ENCODE measurements at places on chromosomes 1 and 21.

DNA sequence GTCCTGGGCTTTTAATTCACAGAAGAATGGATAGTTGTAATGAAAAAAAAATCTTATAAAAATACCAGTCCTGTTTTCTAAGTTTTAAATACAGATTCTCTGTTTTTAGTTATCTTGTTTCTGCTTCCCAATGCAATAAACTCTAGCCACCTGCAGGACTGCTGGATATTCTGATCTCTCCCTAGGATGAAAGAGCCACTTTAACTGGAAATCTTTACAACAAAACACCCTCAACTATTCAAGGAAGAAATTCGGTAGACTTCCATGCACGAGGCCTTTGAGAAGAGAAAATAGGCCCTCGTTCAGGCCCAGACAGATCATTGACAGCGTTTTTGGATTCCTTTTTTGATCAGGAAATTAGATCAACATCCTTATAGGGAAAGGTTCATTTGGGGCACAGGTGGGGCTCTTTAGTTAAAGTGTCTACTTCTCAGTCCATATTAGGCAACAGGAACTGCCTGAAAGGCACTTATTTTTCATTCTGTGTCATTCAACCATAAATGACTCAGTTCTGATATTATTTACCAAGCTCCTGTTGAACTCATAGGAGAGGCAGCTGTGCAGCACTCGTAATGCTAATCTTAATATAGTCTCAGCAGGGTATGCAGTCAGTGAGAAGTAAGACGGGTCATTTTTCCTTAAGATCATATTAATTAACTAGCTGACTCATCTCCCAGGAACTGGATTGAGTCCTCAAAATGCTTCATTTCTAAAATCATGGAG, 71.1 kb upstream of the ERRFI1 start:
- DNase-seq = peak; percentile 57

DNA sequence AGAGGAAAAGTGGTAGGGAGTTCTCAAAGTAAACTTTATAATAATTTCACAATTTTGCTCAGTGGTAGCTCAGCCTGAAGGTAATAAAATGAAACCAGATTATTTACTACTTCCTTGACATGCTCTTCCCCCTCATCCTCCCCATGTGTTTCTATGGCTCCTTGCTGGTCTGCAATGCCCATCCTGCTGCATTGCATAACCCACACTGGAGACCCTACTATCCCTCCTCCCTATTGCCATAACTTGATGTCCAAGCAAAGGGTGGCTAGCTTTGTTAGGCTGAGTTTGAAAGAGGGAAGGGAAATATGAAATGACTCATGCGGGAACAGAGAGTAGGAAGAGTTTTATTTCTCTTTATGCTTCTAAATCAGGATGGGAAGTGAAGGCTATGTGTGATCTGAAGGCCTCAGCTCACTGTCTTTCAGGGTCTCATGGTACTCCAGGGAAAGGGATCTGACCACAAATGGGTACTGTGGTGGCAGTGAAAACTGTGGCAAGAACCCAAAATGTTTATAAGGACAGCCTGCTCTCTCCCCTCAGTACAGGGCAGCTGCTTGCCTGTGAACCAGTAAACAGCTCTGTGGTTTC, 36.4 kb upstream of the HSD17B7 start:
- no peak for DNase-seq

GRCh38 chr1:164611754-164612642, 53.0 kb downstream of the PBX1 start:
- DNase-seq = no peak

DNA sequence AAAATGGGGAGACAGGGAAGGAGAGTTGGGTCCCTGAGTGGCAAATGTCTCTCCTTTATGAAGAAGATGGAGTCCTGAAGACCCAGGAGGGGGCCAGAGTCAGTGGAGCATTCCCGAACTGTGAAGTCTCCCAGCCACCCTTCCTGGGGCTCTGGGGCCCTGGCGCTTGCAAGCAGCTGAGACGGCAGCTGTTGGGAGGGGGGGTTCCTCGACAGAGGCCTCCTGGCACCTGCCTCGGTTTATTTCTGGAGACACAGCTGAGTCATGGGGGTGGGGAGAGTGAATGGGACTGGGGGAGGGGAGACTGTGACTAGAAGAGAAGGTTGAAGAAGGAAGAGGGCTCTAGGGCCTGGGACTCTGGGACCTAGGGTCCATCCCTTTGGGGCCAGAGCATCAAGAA, 14.0 kb downstream of the NES start:
- peak; percentile 61 for DNase-seq

DNA sequence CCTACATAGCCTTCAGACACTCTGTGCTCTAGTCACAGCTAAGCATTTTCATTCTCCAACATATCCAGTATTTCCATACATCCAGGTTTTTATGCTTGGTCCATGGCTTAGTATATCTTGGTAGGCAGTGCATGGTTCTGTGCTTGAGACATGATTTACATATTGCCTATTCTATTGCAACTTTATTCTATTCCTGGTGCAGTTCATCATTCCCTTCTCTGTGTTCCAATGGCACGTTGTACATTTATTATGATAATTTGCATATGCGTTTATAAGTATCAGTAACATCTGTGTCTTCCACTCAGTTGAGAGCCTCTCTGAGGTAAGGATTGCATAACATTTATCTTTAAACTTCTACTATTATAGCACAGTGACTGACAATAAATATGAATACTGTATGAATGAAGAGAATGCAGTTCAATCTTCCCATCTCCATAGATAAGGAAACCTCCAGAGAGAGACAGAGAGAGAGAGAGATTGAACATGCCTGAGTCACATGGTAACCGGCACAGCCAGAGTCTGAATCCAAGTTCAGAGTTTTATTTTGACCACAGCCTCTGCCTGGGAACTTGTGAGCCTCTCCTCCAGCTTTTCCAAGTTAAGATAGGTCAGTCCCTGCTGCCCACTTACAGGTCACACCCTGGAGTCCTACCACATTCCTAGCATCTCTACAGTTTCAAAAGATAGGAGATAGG, 41.5 kb downstream of the PLPPR5 start:
- DNase-seq = no peak

DNA sequence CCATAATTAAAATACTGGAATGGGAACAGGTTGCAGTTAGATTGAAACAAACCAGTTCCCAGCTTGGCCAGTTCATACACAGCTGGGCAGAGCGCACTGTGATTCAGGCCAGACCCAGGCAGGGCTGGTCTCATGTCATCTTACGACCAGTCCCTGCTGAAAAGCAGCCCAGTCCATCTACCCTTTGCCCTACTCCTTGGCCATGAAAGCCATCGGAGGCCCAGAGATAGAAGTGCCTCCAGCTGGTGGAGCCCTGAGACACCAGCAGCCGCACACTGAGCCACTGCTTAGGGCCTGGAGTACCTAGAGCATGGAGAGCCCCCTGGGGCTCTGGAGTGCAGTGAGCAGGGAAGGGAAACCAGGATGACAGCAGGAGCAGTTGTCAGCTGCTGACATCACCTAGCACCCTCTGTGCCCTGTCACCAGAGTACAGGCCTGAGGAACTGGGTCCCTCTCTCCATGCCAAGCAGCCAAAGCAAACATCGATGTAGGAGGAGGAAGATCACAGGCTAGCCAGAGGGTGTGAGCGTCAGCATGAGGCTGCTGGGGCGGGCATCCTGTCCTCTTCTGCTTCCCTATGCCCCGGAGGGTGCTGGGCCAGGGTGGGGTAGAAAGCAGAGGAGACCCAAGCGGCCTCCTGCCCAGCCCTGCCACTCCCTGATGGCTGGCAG, 34.2 kb upstream of the TMEM125 start:
- DNase-seq = no peak

DNA sequence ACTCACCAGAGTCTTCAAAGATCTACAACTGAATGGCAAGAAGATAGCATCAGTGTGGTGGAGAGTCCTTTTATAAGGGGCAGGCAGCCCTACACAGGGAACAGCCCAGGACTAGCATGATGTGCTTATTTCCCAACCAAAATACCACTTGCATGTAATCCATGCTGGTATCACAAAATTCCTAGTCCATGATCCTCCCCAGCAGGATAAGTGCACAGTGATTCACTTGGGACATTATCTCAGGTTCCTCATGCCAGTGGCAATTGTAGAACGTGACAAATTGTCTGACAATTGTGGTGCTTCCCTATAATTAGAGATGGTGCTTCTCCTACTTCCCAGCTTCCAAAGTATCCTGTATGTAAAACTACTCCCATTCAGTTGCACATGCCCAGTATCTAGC, at the start of gene SPRR2G:
SPRR2G (minus strand) TSS at position 45 of the 400 bp plus-strand sequence. CDS start 780 bp downstream, outside the sequence.
- no peak for DNase-seq

DNA sequence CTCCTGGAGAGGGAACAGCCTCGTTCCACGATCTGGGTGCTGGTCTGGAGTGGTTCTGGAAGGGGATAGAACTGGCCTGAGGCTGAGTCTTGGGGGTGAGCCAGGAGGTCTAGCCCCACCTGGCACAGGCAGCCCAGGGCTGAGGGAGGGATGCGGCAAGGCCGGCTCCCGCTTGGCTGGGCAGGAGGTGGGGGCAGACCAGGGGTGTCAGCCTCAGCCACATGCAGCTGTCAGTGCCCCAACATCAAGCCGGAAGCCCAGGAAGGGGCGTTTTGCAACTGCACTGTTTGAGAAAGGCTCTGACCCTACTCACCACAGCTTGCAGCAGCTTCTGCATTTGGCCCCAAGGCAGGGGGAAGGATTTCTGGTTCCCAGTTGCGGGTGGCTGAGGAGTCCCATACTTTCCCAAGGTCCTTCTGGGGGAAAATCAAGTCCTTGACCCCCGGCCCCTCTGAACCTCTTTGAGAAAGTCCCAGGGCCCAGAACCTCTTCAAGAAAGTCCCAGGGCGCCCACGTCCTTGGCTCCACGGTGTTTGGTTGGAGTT, 2.0 kb downstream of the EFHD2 start:
- peak; percentile 94 for DNase-seq

GRCh38 chr21:45409466-45410150, 4.6 kb downstream of the COL18A1 start:
- no peak for DNase-seq

GRCh38 chr1:41714638-41715389, 203.9 kb downstream of the HIVEP3 start:
- no peak for DNase-seq

DNA sequence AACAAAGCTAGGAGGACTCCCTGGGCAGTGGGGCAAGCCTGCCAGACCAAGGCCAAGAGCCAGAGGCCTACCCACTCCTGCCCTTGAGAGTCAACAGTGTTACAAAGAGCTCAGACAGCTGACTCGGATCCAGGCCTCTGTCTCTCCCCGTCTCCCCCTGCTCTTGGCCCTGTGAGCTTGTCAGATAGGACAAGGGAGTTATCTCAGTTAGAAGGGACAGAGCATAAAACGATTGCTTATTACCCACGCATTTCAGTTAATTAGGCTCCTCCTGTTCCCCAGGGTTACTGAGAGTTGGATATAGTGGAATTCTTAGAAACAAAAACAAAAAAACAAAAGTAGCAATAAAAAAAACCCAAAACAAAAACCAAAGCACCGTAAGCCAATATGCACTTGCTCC, 1.3 kb downstream of the SLC41A1 start:
- peak; percentile 19 for DNase-seq

GRCh38 chr1:236009857-236010256, 55.0 kb downstream of the NID1 start:
- no peak for DNase-seq

- DNase-seq = no peak
Observed at GRCh38 chr1:227318853-227319607, 738 bp upstream of the CDC42BPA start.

GRCh38 chr21:35743571-35743970, 316.8 kb downstream of the SETD4 start:
- DNase-seq = no peak

DNA sequence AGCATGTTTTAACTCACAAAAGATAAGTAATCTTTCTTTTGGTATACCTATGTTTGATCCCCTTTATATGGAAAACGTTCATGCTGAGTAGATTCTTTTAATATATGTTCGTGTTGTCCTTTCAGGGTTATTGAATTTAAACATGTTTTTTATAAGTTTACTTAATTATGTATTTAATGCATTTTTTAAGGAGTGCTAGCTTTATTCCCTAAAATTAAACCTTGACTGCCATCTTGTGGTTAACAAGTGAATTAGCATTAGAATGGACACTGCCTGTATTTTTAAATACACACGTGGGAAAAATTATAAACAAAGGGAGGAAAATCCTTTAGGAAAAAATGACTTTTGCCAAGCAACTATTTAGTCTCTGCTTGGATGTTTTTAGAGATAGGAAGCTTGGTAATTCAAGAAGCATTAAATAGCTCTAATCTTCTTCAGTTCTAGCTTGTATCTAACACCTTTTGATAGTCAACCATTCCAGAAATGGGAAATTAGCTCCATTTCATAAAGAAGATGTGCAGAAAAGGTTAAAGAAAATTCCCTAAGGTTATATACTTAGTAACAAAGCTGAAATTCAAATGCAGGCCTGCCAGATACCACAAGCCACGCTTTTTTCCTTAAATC, 43.0 kb downstream of the UBE2U start:
- peak; percentile 63 for DNase-seq

- peak; percentile 47 for DNase-seq
Observed at GRCh38 chr1:27887215-27888021, 15.1 kb downstream of the THEMIS2 start.

- DNase-seq = no peak
Observed at GRCh38 chr1:116692879-116693278, 25.3 kb upstream of the IGSF3 start.

GRCh38 chr1:33319949-33320618, 814 bp downstream of the A3GALT2 start:
- DNase-seq = no peak

- no peak for DNase-seq
Observed at GRCh38 chr1:60619581-60619980, 462.8 kb upstream of the NFIA start.

DNA sequence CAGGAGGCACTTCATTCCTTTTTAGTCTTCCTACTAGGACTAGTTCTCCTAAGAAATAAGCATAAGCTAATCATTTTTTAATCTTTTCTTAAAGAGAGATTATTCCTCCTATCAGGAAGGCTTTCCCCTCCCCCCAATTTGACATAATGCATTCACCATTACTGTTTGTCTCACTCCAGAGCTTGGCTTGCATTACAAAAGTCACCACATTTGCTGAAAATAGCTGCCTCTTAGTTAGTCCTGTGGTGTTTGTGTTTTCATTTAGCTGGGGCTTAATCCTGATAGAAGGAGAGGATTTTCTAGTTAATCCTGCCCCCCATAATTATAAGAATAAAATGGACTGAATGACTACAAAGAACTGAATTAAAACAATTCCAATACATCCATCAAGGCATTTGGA, 307.1 kb upstream of the RRP15 start:
- DNase-seq = no peak

DNA sequence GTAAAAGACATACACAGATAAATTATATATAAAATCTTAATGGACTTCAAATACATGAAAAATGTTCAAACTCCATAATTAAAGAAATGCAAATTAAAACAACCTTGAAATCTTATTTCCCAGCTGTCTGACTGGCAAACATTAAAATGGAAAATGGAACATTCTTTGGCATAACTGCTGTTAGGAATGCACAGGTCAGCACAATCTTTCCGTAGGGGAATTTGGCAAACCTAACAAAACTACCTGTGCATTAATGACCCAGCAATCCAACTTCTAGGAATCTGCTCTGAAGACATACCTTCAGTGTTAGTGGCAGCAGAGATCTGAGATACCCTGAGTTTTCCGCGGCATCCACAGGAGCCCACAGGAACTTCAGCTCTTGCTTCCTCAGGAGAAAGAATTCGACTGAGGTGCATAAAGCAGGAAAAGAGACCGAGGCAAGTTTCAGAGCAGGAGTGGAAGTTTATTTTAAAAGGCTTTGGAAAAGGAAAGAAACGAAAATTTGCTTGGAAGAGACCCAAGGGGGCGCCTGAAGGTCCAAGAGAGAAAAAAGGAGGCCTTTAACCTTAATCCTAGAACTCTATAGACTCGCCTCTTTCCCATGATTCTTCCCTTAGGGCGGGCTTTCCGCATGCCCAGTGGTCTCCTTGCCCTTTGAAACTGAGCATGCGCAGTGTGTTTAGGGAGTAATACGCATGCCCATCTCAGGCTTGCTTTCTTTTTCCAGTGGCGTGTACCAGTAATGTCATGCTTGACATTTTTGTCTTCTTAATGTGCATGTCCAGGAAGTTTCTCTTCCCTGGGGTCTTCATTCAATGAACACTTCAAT, 24.8 kb downstream of the LYPD8 start:
- DNase-seq = no peak

Measured in NAMALWA (cell line).